Smooth muscle cell of the pulmonary artery (primary cell): ENCODE measurements at places on chromosomes 12 and 14. TPM values are rescaled to one million over a fixed set of nuclear protein-coding genes. Genes with fewer than 3 reads are reported as not detected.

The HOXC5 gene
- total RNA-seq: 0.33 and 0.39 TPM in 2 replicates

The AQP6 gene
- 0.10 and 0.20 TPM in 2 replicates for total RNA-seq

The LAG3 gene
- not detected in 2 replicates for total RNA-seq

The SCNN1A gene
- 0.07 TPM in 1 of 2 replicates, not detected in the other for total RNA-seq

The EPYC gene
- not detected in 2 replicates for total RNA-seq

The SLC7A7 gene
- 3.4 and 34.2 TPM in 2 replicates for total RNA-seq

The BDKRB1 gene
- total RNA-seq: 0.91 and 1.3 TPM in 2 replicates

The RNASE2 gene
- not detected in 2 replicates for total RNA-seq

The CRY1 gene
- total RNA-seq: 9.8 TPM in 2 replicates

The TAS2R19 gene
- total RNA-seq: 5.1 and 9.1 TPM in 2 replicates

The WNT1 gene
- not detected in 2 replicates for total RNA-seq

The B4GALNT3 gene
- 0.13 and 0.36 TPM in 2 replicates for total RNA-seq

The MGP gene
- 81.2 and 251 TPM in 2 replicates for total RNA-seq

The LMNTD1 gene
- total RNA-seq: 0.39 and 0.63 TPM in 2 replicates

The NR1H4 gene
- 0.23 TPM in 1 of 2 replicates, not detected in the other for total RNA-seq

The LPAR5 gene
- total RNA-seq: 0.03 TPM in 1 of 2 replicates, not detected in the other

The TMEM30B gene
- 0.86 and 2.3 TPM in 2 replicates for total RNA-seq

The RTL1 gene
- total RNA-seq: not detected in 2 replicates

The NT5DC3 gene
- 8.3 and 12.8 TPM in 2 replicates for total RNA-seq

The KLRC1 gene
- total RNA-seq: not detected in 2 replicates

The SSTR1 gene
- 6.2 and 14.5 TPM in 2 replicates for total RNA-seq

The OR6C65 gene
- total RNA-seq: not detected in 2 replicates

The ATF1 gene
- total RNA-seq: 24.8 and 26.1 TPM in 2 replicates

The CLEC4C gene
- not detected in 2 replicates for total RNA-seq

The ACRBP gene
- 0.13 and 0.26 TPM in 2 replicates for total RNA-seq

The NEUROD4 gene
- total RNA-seq: not detected in 2 replicates

The PTPN21 gene
- total RNA-seq: 16.4 and 16.6 TPM in 2 replicates

The KRT6C gene
- total RNA-seq: 0.07 TPM in 1 of 2 replicates, not detected in the other

The VPS37B gene
- total RNA-seq: 11.0 and 17.6 TPM in 2 replicates

The LHX5 gene
- total RNA-seq: not detected in 2 replicates

The GUCY2C gene
- not detected in 2 replicates for total RNA-seq

The NPC2 gene
- total RNA-seq: 288 and 325 TPM in 2 replicates

The HOXC9 gene
- total RNA-seq: 0.40 and 1.8 TPM in 2 replicates

The SERPINA1 gene
- not detected in 2 replicates for total RNA-seq

The OR8S1 gene
- not detected in 2 replicates for total RNA-seq

The ADAM21 gene
- total RNA-seq: 0.86 and 1.4 TPM in 2 replicates

The ULK1 gene
- total RNA-seq: 20.0 and 21.0 TPM in 2 replicates

The MMP17 gene
- total RNA-seq: 2.6 and 7.8 TPM in 2 replicates

The SETD1B gene
- 4.8 and 5.6 TPM in 2 replicates for total RNA-seq

The CDH24 gene
- 5.0 and 5.1 TPM in 2 replicates for total RNA-seq

The MYO1A gene
- total RNA-seq: under 0.01 and 0.53 TPM in 2 replicates

The B4GALNT1 gene
- 6.4 and 14.5 TPM in 2 replicates for total RNA-seq

The HSPA2 gene
- total RNA-seq: 18.0 and 23.3 TPM in 2 replicates

The SLC25A47 gene
- 0.07 TPM in 1 of 2 replicates, not detected in the other for total RNA-seq
